ENCODE measurements at places on chromosomes 3 and 15.

GRCh38 chr3:60588806-60589205 is 662.4 kb downstream of the FHIT start:
- DNase-seq = no peak

GRCh38 chr3:127034195-127034989 is 51.5 kb downstream of the PLXNA1 start:
- DNase-seq = no peak

- DNase-seq = no peak
Measured at GRCh38 chr3:54121414-54122323, 683 bp upstream of the CACNA2D3 start.

DNA sequence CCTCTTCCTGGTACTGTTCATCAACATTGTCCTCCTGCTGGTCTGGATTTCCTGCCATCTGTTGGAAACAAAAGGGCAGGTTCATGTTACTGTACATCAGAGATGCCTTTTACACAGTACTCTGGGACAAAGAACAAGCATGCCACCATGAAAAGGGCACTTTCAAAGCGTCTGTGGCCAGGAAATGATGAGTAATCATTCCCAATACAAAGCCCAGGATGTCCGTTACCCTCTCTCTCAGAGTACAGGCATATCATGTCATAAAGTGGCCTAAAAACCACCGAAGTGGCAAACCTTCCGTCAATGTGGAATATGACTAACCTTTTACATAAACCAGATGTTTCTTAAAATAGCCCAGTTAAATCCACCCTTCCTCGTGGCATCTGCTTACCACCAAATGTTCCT is 71.2 kb downstream of the GOLIM4 start:
- peak; percentile 30 for DNase-seq

GRCh38 chr3:37872413-37873160 is 10.9 kb downstream of the CTDSPL start:
- DNase-seq = no peak

- DNase-seq = no peak
Measured at GRCh38 chr3:142884531-142884930, 4.4 kb downstream of the PCOLCE2 start.
